ENCODE measurements at places on chromosomes 6 and 20. TPM values are rescaled to one million over a fixed set of nuclear protein-coding genes. Genes with fewer than 3 reads are reported as not detected.

Gene GLP1R
- not detected for total RNA-seq

Gene SNAI1
- total RNA-seq = 1.0 TPM

Gene TLDC2
- 0.13 TPM for total RNA-seq

Gene BTNL2
- total RNA-seq = not detected

Gene SRSF12
- under 0.01 TPM for total RNA-seq

Gene HLA-F
- 22.3 TPM for total RNA-seq

Gene PNLDC1
- total RNA-seq = not detected

Gene NNAT
- 0.13 TPM for total RNA-seq

Gene TP53TG5
- total RNA-seq = not detected

Gene TDRD6
- total RNA-seq = under 0.01 TPM

Gene FAM209B
- total RNA-seq = not detected

Gene RWDD1
- 17.1 TPM for total RNA-seq

Gene PRL
- not detected for total RNA-seq

Gene ANKRD66
- total RNA-seq = not detected

Gene TNXB
- total RNA-seq = 0.90 TPM

Gene EPPIN
- not detected for total RNA-seq

Gene GNRH2
- total RNA-seq = not detected

Gene BTN2A1
- 7.0 TPM for total RNA-seq

Gene BEND6
- under 0.01 TPM for total RNA-seq

Gene COL21A1
- total RNA-seq = 1.2 TPM

Gene GPLD1
- 0.25 TPM for total RNA-seq

Gene TSHZ2
- 0.77 TPM for total RNA-seq

Gene NMBR
- total RNA-seq = not detected

Gene DDX27
- total RNA-seq = 24.1 TPM

Gene ENPP3
- total RNA-seq = 0.51 TPM

Gene LAMA2
- 0.64 TPM for total RNA-seq

Gene SLC25A27
- 0.51 TPM for total RNA-seq

Gene KCNK16
- not detected for total RNA-seq

Gene CTCFL
- not detected for total RNA-seq

Gene PPT2
- total RNA-seq = 27.2 TPM

All from dermis microvascular lymphatic vessel endothelial cell (primary cell).